Suppressor macrophage treated with lipopolysaccharide for 1 hour (primary cell): ENCODE measurements at places on chromosomes 7 and 10.

- no peak for DNase-seq
Measured at GRCh38 chr7:87204933-87205332, 14.6 kb downstream of the TMEM243 start.

- DNase-seq, result no peak
Measured at GRCh38 chr7:21345361-21345760, 82.5 kb upstream of the SP4 start.

GRCh38 chr10:77190291-77190690 lies 447.3 kb downstream of the KCNMA1 start:
- no peak for DNase-seq

DNA sequence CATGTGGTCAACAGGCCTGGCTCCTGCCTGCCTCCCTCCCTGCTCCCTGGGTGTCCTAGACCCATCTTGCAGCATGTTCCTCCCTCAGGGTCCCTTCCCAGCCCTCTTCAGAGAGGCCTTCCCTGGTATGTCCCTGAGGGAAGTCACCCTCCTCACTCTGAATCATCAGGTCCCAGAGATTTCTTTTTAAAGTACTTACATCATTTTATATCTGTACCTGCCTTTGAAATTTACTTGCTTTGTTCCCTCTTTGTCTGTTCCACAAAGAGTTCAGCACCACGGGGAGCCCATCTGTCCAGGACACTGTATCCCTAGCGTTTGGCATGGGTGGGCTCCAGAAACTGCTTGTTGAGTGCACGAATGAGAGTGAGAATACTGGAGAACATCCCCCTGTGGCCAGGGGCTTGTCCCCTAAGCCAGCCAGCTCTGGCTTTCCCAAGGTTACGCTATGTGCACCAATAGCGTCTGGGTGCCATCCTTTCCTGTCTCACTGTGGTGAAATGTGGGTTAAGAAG lies 50.6 kb upstream of the IGFBP3 start:
- DNase-seq, result no peak

DNA sequence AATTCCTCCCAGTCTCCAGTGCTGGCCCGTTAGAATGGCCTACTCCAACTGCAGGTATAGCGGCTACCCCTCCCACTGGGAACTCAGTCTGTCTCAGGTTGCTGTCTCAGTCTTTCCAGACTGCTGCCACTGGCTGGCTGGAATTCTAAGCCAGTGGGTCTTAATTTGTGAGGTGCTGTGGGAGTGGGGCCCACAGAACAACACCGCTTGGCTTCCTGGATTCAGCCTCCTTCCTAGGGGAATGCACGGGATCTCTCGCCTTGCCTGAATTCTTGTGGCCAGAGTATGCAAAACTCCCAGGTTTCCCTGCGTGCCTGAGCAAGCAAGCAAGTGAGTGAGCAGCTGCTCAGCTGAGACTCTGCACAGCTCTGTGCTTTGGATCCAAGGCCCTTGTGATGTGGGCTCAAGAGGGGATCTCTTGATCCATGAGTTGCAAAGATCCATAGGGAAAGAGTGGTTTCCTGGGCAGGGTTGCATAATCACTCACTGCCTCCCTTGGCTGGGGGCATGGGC lies 41.5 kb upstream of the GPR141 start:
- no peak for DNase-seq

- DNase-seq, result no peak
Measured at GRCh38 chr7:44264221-44264931, 61.0 kb downstream of the CAMK2B start.

- no peak for DNase-seq
Measured at GRCh38 chr7:138975343-138976104, 5.7 kb downstream of the KIAA1549 start.

- DNase-seq, result peak; percentile 97
Measured at GRCh38 chr7:135147899-135148721, at the start of gene TMEM140. TMEM140 (plus strand) TSS chr7:135148072; CDS start chr7:135164442, 16,370 bp downstream.

GRCh38 chr10:101071267-101071884 lies 9.6 kb downstream of the KAZALD1 start:
- peak; percentile 100 for DNase-seq

GRCh38 chr7:1156782-1157535 lies 3.0 kb downstream of the ZFAND2A start:
- peak; percentile 82 for DNase-seq

- DNase-seq, result no peak
Measured at GRCh38 chr7:120436487-120437060, 163.6 kb downstream of the KCND2 start.

DNA sequence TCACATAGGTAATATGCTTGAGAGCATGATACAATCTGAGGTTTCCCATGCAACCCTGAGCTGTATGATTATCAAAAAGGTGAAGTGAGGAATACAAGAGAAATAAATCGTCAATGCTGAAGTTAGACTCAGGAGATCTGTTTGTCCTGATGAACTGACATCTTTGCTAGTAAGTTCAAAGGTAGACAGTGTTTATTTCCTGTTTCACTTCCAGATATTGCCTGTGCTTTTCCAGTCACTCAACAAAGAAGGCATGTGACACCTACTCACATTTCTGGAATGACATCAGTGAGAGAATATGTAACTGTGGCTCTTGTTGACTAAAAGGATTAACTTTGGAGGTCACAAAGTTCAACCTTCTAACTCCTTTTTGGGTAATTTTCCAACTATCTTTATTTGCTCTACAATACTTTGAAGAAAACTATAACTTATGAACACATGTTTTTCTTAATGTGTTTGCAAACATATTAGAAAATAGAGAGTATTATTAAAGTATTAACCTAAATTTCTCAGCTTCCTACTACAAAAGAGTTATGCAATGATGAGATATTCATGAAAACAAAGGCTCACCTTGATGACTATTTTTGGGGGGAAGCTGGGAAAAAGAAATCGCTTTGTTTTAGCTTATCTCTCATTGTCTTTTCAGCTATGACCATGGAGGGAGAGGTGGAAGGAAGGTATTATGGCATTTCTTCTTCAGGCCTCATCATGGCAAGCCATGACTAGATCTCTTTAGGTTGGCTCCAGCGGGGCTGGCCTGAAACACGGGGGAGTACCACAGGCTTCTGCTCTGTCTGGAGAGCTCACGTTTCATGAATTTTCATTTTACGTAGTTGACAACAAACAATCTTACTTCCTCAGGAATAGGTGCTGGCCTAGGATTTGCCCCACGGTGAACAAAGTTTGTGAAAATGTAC lies 214.7 kb upstream of the SLC26A5 start:
- DNase-seq, result peak; percentile 32

DNA sequence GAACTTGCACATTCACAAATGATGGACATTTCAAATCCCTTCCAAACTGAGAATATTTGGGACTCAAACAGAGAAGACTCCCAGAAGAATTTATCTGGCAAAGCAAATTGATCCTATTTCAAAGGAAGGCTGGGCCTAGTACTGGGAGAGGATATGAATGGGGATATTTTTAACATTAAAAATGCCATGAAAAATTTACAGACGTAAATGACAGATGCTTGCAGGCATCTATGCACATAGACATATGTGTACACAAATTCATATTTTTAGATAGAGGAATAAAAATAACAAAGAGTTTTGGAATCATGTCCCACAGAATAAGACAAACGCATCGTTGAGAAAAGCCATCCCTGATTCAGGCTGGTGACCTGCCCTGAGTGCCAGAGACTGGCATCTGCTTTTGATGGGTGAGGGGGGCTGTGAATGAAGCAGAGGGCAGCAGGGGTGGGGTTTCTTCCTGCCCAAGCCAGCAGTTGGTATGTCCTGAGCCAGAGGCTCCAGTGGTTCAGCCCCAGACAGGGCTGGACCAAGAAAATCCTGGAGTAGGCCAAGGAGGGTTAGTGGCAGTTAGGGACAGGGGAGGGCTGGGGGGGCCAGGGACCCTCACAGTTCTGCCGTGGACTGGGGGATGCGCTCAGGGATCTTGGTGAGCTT lies 138.5 kb downstream of the SLIT1 start:
- no peak for DNase-seq

DNA sequence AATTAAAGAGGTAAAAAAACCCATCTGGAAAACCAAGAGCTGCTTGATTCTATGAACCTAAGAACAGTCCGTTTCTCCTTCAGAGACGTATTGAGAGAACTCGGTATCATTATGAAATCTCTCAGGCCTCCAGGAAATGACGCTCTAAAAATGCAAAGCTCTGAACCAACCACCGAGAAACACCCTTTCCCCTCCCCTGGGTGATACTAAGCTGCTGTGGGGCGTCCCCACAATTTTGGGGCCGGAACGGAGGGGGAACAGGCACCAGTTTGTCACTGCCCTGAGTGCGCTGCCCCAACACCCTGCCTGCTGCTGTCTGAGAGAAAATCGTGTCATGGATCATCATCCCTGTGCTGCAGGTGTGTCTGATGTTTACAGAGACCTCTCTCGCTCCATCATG lies 509.5 kb downstream of the DNAJB6 start:
- no peak for DNase-seq

- DNase-seq, result no peak
Measured at GRCh38 chr10:12829831-12830390, 171.6 kb downstream of the CCDC3 start.

GRCh38 chr7:134710511-134710853 lies 63.8 kb downstream of the BPGM start:
- no peak for DNase-seq

DNA sequence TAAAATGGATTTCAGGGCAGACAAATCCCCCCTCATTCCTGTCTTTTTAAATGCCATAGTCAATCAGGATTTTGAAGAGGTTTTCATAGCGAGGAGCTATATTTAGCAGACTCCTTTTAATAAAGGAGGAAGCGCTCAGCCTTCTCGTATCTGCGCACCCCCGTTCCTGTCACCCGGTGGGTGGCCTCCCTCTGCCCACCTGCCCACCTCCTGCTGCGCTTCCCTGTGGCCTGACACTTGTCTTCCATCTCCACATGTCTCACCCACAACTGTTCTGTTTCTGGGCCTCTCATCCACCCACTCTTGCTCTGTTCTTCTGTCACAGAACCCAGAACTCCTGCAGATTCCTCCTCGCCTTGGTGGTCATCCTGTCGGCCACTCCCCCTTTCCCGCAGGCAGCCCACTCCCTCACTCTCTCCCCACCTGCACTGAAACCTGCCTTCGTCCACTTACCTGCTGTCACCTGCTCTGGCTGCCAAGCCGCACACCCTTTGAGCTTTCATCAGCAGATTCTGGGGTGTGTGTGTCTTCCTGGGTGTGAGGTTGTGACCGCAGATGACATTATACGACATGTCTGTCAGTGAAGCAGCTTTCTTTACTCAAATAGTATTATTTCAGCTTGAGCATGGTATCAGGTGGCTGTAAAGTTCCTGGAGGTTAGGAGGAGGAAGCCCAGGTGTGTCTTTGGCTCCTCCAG lies 163.5 kb upstream of the AGK start:
- no peak for DNase-seq

- peak; percentile 54 for DNase-seq
Measured at GRCh38 chr7:35681231-35682029, 13.5 kb downstream of the HERPUD2 start.

DNA sequence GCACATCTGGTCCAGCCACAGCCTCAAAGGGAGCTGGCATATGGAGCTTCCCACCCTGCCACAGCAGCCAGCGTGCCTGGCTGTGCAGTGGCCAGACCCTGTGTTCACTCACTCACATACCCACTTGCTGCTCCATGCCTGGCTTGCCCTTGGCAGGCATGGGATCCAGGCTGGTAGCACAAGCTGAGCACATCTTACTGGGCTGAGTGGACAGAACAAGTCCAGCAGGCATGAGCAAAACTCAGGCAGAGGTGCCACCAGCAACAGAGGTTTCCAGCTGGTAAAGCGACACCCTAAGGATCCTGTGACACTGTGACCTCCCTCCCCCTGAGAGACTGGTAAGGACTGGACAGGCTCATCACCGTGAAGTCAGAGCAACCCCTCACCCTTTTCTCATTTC lies 25.1 kb downstream of the SVIL start:
- DNase-seq, result no peak

- DNase-seq, result no peak
Measured at GRCh38 chr10:96369890-96370583, 11.2 kb upstream of the OPALIN start.

- peak; percentile 66 for DNase-seq
Measured at GRCh38 chr10:110349831-110350230, 45.1 kb upstream of the SMNDC1 start.

DNA sequence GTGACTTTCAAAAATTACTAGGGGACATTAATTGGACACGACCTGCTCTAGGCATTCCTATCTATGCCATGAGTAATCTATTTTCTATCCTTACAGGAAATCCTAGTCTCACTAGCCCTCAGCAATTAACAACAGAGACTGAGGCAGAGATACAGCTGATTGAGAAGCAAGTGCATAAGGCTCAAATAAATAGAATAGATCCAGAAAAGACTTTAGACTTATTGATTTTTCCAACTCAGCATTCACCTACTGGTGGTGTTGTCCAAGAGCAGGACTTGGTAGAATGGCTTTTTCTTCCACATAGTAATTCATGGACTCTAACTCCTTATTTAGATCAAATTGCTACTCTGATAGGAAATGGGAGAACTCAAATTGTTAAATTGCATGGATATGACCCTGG lies 148.0 kb downstream of the ZNF33B start:
- no peak for DNase-seq

DNA sequence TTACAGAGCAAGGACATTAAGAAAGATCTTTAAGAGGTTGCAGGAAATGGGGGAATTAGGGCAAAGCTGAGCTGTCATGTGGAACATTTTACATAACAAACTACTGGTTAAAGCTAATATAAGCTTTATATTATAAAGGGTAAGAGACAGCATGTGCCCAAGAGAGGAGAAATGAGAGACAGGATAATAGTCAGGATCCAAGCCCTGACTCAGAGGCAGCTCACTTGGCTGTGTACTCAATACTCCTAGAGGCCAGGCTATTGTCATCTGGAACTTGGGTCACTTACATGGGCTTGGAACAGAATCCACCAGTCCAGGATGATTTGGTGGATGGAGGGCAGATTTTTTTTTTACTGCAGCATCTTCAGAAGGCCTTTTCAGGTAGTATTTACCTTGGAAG lies 418.6 kb upstream of the ZMIZ1 start:
- DNase-seq, result no peak

GRCh38 chr10:101131962-101132635 lies 999 bp downstream of the TLX1 start:
- no peak for DNase-seq

GRCh38 chr10:14975672-14976273 lies 16.6 kb downstream of the MEIG1 start:
- no peak for DNase-seq

GRCh38 chr7:131508754-131509486 lies 47.5 kb downstream of the PODXL start:
- DNase-seq, result no peak

DNA sequence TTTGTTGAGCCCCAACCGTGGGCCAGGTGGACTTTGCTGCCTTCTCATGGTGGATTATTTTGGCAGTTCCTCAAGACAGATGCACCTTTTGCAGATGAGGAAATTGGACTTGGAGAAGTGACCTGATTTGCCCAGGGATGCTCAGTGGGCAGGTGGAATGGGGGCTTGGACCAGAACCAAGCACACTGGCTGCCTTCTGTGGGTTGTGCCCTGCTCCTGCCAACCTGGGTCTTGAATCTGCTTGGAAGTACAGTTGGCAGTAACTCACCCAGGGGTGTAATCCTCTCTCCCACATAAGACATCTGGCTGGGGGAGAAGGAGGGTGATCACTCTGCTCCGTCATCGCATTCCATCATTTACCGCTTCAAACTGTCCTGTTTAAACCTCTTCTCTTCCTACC lies 110.5 kb upstream of the GPR26 start:
- DNase-seq, result no peak
